ENCODE measurements at places on chromosomes 6 and 20.

DNA sequence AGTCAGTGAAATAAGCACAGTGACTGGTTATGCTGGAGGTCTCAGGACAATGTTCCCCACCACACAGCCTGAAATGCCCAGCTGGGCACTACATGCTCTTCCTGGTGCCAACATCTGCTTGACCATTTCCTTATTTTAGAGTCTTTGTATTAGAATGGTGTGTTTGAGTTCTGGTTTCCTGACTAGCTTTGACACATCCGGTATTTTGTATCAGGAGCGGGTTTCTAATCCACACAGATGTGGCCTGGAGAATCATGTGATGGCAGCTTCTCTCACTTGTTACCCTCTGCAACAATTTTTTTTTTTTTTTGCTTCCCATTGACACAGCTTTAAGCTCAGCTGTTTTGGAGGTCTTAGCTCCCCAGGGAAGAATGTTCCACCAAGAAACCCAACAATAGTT is 164.5 kb upstream of the CST7 start:
- DNase-seq: no peak

- no peak for DNase-seq
Observed at GRCh38 chr6:3229566-3230178, 2.2 kb upstream of the TUBB2B start.

- DNase-seq: no peak
Observed at GRCh38 chr6:141521440-141521839, 611.3 kb upstream of the GJE1 start.

GRCh38 chr6:107956586-107957307 is 1.3 kb downstream of the SEC63 start:
- no peak for DNase-seq

DNA sequence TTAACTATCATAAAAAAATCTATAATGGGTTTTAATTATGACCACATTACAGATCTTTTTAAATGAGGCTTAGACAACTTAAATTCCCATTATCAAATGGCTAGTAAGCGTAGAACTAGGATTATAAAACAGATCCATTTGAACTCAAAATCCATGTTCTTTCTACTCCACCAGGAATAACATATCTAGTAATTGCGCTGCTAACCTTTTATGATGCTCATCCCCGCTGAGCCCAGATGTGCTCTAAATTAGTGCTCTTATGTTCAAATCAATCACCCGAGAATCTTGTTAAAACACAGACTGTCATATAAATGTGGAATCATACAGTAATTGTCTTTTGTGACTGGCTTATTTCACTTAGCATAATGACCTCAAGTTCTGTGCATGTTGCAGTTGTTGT is 903.1 kb downstream of the PHF3 start:
- no peak for DNase-seq
